ENCODE measurements at places on chromosomes 1 and 21.
A peak's percentile ranks its signal among the peaks of the same experiment; 100 is the strongest.

GRCh38 chr21:41640748-41641509 lies 125.9 kb downstream of the RIPK4 start:
- peak; percentile 77 for DNase-seq

GRCh38 chr1:235838021-235838420 lies 28.7 kb downstream of the LYST start:
- no peak for DNase-seq

DNA sequence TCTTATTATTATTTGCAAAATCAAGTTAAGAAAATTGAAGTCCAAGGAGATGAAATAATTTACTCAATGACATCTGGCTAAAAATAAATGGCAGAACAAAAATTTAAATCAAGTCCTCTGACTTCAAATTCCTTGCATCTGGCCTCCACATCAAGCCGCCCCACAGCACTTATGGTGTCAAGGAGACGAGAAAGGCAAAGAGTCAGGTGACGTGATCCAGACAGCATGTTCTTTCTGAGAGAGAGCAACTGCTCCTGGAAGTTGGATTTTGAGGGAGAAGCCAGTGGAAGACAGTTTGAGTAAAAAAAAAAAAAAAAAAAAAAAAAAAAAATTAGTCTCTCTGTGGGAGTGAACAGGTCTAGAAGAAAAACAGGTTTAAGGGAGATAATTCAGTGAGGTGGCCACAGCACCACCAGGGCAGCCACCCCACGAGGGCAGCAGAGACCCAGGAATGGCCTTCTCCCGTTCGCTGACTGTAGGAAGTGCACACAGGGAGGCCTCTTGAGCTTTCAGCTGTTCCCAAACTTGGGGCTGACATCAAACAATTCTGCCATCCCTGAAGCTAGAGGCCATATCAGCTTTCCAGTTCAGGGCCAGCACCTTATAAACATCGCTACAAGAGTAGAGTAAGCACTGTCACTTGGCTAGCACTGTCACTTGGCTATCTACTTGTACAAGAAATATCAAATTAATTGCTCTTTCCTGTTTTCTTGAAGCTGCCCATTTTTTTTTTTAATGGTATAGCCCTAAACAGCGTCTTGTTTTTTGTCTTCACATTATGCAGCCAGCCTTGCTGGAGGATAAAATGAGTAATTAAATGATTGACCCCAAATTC lies 7.8 kb downstream of the C1orf162 start:
- DNase-seq, result peak; percentile 89

DNA sequence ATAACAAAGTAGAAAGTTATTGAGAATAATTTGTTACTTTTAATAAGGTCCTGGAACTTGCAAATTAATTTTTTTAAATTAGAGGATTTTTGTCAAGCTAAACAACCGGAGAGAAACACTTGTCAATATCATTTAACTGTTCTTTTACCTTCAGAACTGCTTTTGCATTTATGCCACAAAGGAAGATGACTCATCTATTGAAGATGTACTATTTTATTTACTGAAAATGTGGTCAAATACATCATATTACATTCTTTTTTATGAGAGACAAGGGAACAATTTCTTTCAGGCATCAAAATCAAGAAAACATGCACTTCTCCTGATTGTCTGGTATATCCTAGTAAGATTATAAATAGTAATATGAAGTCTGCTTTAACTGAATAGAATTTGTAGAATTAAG lies 558.2 kb upstream of the PRMT6 start:
- no peak for DNase-seq

Measured in tibial artery (tissue), 4 donors.